ENCODE measurements at places on chromosomes 1 and 21.

- no peak for DNase-seq
These were observed 78.8 kb downstream of the SPSB1 start for GRCh38 chr1:9371391-9371935.

DNA sequence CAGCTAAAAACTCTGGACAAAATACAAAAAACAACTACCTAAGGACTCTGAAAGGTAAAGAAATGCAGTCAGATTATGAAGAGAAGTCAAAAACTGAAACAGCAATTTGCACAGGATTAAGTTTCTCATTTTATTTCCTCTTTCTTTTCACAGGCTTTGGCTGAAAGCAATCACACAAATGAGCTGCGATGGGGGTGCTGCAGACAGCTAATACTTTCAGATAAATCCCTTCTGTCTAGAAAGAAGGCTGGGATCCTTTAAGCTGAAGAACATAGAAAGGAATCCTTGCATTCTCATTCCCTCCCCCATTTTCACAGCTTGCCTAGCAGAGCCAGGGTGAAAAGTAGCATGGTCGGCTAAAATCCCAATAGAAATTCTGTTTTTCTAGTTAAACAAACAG lies 32.0 kb upstream of the PRDX6 start:
- DNase-seq, result no peak

DNA sequence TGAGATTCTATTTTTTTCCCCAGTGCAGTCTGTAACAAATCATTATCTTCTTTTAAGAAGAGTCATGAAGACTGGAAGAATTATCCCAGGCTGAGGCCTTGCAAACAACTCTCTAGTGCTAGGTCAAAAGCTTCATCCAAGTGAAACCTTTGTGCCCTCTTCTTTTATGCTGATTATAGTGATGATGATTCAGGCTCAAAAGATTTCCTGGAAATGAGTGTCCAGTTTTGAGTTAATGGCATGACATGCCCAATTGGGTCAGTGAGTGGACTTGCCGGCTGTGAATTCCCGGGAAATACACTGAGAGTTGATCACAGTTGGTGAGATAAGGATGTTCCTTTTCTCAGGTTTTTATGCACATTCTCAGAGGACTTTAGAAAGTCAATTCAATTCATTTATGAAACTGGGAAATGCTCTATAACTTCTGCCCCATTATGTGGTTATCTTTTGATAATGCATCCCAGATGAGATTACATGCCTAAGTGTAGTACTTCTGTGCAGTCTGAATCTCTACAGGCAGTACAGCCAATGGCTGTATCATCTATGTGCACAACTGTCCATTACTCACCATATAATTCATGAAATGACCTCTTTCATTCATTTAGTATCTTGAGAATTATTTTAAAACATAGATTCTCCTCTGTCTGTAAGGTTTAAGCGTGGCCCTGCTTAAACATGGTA lies 66.2 kb downstream of the S1PR1 start:
- DNase-seq, result no peak

DNA sequence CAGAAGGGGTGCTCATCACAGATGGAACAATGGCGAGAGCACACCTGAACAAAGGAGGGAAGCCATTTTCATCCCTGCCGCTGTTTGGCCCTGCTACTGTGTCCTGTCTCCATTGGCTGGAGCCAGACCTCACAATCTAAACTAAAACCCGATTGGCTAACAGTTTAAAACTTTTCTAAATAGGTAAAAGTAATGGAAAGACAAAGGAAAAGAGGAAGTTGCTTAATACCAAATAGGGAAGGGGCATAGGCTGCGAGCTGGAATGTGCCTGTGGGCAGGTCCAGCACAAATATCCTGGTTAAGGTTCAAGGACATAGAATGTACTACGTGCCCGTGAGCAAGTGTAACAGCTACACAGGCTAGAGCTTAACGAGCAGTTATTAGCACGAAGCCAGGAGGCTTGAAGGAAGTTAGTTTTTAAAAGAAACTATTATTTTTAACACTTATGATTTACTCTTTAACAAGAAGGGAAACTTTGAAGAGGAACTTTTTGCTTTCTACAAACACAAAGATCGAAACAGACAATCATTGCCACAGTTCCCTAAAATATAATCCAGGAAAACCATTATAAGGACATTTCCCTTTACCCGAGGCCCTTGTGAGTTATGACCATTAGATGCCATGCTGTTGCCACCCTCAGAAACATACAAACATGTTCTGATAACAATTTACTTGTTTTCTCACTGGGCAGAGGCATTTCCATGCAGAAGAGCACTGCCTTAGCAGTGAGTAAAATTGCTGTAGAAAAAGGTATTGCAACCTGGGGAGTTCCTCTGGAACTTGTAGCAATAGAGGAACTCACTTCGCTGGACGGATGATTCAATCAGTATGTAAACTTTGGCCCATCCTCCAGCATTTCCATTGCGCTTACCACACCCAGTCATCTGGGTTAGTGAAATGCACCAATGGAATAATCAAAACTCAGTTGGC lies 4.8 kb upstream of the PTTG1IP start:
- DNase-seq, result no peak

DNA sequence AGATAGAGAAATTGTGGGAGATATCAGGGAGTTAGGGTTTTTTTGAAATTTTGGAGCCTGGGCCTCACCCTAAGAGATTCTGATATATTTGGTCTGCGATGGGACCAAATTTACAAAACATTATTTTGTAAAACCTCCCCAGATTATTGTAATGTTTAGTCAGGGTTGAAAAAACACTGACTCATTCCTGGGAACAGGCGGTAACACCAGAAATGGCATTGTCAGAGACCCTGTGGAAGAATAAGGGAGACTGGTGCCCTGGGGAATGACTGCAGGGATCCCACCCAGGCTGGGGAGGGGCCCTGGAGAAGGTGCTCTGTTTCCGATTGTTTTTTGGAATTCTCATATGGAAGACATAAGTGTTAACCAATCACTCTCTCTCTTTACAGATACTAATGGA lies 13.1 kb upstream of the STRIP1 start:
- DNase-seq, result no peak

DNA sequence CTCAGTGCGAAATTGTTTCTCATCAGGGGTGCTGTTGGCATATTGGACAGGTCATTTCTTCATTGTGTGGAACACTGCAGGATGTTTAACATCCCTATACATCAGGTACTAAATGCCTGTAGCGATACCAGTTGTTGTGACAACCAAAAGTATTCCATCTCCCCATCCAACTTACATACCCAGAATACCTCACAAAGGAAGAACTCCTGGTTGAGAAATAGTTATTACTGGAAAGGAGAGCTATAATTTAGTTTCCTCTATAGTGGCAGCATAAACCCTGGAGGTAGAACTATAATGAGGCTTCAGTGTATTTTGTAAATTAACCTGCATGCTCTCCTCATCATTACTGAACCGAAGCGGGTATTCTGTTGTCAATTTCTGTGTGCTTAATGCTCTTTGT lies 45.1 kb downstream of the IVNS1ABP start:
- DNase-seq, result no peak
